ENCODE measurements at places on chromosomes 1 and 21.

GRCh38 chr1:4755864-4756504 is 101.6 kb downstream of the AJAP1 start:
- no peak for DNase-seq

DNA sequence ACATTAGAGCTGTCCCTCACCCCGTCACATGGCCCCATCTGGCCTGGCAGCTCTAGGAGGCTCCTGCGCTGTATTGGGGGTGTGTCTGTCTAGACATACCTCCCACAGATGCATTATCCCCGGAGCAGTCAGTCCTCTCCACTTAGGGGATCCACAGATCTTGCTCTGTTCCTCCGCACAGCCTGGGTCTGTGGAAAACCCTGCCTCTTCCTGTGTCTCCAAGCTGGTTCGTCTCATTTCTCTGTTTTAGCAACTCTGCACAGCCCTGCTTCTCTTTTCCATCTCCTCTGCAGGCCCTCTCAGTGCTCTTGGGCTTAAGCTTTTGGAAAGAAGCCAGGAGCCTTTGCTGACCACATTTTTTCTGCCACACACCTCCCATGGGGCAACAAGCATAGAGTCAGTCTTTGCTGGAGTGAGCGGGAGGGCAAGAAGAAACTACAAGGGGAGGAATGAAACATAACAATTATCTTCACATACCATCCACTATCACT is 241.5 kb downstream of the FOXD2 start:
- DNase-seq: no peak

DNA sequence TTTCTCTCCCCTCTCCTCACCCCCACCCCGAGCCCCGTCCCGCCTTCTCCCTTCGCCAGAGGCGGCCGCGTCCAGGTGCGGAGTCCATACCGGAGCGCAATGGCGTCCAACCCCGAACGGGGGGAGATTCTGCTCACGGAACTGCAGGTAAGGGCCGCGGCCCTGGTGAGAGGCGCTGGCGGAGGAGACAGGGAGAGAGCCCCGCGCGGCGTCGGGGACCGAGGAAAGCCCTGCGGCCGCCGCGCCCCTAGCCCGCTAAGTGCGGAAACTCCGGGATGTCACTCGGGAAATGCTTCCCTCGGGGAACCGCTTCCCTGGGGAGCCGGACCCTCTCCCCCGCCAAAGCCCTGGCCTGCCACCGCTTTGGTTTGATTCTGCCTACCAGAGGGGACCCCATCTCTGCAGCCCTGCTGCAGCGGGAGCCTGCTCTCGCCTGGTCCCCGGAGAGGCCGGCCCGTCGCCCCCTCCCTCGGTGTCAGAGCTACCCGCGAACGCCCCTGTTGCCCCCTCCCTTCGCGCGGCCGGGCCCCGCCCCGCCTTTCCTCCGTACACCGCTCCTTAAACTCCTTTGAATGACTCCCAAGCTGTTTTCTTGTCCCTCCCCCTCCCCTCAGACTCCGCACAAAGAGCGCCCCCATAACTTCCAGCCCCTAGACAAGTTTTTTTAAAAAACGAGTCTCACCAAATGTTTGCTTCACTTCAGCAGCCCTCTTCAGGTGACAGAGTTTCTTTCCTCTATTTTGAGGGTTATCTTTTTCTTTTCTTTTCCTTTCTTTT is 597 bp downstream of the PKN2 start:
- peak; percentile 69 for DNase-seq

DNA sequence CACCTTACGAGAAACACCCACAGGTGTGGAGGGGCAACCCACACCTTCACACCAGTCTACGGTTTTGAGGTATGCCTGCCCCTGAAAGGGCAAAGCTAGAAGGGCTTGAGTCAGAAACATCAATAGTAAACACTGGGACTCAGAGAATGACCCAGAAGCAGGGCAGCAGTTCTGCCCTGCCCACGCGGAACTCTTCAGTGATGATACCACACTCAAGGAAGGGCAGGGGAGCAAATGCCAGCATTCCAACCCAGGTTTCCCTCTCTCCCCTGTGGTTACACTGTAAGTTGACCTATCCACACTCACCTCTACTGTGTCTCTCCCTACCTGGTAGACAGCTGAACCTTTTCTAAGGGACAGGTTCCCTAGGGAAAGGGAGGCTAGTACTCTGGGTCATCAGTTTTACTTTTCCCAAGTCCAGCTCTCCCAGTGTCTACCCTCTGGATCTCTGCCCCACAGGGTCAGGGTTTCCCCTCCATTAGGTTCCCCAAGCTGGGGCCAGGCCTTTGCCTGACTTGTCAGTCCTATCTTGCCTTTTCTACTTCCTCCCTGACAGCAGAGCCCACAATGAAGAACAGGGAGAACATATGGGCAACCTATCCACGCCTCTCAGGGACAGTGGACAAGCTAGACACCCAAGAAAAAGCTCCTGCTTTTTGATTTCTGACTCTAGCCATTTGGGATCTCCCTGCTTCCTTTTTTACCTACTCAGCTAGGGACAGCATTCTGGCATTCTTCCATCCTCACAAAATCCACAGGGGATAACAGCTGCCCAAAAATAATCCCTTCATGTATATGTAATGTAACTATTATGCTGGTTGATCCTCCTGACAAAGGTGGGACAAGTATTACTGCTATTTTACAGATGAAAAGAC is 3.0 kb downstream of the F11R start:
- DNase-seq: no peak

DNA sequence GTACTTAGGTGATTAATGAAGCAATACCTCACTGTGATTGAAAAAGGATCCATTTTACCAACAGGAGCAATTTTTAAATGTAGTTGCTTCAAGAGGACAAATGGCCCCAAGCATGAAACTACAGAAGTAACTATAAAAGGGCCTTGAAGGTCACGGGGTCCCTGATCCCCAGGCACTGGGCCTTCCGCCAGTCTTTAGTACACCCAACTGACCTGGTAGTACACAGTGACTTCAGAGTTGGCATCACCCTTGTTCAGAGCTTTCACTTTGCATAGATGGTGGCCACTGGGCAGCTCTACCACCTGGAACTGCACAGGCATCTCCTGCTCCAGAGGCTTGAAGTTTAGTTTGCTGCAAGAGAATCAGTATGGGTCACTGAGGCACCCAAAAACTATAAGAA is 84.3 kb downstream of the NRDC start:
- DNase-seq: no peak

GRCh38 chr1:4628992-4629391 is 25.4 kb upstream of the AJAP1 start:
- DNase-seq: no peak

- DNase-seq: peak; percentile 64
Observed at GRCh38 chr1:172727956-172728603, 69.2 kb downstream of the FASLG start.

DNA sequence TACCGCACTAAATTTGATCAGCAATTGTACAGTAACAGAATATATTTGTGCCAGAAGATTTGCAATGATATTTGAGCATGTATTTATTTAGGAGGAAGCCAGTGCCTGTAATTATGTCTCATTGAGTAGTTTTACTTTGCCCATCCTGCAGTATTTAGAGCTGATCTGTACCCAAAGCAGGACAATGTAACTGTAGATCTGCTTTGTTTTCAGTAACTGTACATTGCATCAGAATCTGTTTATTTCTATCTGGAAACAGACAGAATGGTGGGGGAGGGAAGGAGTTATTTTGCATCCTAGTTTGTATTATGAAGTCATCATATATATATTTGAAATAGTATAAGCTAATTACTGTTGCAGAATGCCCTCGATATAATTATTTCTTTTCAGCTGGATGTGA is 36.2 kb upstream of the LRRC8C start:
- DNase-seq: no peak

DNA sequence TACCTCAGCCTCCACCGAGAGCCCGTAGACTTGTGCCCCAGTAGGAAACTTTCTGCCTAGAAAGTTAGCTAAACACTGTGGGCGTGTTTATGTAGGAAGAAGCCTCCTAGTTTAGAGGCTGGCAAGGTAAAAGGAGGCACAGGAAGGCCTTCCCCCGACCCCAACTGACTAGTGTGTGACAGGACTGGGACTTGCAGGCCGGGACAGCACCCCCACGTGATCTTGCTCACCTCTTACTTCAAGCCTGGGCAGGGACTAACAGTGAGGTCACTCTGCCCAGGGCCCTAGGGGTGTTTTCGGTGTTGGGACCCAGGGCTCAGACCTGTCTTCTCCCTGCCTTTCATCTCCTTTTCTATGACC is 392 bp upstream of the TAGLN2 start:
- DNase-seq: no peak

GRCh38 chr1:1622010-1622787 is 6.9 kb downstream of the MIB2 start:
- no peak for DNase-seq

DNA sequence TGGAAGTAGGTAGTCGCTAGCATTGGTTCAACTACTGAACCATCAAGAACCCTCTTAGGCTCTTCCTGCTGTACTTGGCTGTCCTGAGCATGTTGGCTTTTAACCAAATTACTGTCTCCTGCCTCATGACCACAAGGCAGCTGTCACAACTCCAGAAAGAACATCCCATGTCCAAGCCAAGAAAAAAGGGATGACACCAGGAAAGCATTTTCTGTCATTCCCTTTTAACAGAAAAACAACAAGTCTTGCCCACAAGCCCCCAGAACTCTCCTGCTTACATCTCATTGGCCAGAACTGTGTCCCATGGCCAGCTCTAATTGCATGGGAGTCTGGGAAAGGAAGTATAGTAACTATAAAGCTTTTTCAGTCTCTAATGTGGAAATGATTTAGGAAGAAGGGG is 2.4 kb upstream of the RNU5D-1 start:
- no peak for DNase-seq

GRCh38 chr1:70719154-70719553 is 308.1 kb downstream of the CTH start:
- DNase-seq: no peak

DNA sequence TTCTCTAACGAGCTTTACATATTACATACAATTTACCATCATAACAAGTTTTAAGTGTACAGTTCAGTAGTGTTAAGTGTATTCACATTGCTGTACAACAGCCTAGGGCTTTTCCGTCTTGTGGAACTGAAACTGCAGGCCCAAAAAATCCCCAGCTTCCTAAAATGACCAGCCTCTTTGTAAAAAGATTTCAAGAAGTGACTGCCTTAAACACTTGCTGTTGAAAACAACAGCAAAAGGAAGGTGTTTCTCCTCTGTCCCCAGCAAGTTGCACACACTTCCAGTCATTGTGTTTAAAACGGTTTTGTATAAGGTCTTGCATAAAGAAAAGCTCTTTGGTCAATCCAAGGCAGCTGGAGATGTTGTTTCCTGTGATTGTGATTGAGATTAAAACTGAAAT is 16.0 kb upstream of the GBP1 start:
- DNase-seq: no peak

DNA sequence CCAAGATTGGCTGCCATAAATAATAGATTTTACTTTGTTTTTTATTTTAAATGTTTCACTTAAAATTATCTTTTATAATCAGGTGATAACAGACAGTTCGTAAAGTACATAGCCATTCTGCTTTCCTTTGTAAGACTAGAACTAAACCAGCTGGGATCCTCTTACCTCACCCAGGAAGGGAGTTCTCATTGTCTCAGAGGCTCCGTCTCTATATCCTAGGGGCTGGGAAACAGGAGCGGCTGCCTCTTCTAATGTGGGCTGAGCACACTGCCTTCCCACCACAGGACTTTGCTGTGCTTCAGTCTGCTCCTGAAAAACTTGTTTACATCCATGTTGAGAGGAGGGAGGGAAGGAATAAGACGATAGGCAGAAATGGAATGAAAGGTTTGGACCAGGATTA is 45.6 kb upstream of the PGD start:
- no peak for DNase-seq

GRCh38 chr1:153548722-153549688 is at the start of gene S100A3:
Gene S100A3, minus strand, starts transcription at chr1:153549258. Its CDS starts 773 bp downstream, at chr1:153548485.
- DNase-seq: no peak

- no peak for DNase-seq
Observed at GRCh38 chr1:21961337-21961736, 15.5 kb upstream of the CELA3B start.

- no peak for DNase-seq
Observed at GRCh38 chr21:17697473-17697872, 84.8 kb upstream of the BTG3 start.

- peak; percentile 73 for DNase-seq
Observed at GRCh38 chr21:41068967-41069642, 98.9 kb upstream of the BACE2 start.

GRCh38 chr1:101310506-101310905 is 73.7 kb downstream of the S1PR1 start:
- DNase-seq: no peak

DNA sequence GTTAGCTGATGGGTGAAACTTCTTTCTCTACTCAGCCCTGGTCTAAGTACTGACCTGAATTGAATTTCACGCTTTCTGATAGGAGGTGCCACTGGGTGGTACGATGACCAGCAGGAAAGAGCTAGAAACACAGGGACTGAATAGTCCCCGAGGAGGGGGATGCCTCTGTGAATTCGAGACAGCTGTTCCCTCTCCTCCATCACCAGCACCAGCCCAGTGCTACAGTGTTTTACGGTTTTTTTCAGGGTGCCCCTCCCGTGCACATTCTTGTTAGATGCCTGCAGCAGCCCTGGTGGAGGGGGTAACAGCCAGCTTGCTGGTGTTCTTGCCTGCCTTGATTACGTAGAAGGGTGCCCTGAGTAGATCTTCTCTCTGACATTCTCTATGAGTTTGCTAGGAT is 7.1 kb downstream of the HUNK start:
- DNase-seq: no peak

DNA sequence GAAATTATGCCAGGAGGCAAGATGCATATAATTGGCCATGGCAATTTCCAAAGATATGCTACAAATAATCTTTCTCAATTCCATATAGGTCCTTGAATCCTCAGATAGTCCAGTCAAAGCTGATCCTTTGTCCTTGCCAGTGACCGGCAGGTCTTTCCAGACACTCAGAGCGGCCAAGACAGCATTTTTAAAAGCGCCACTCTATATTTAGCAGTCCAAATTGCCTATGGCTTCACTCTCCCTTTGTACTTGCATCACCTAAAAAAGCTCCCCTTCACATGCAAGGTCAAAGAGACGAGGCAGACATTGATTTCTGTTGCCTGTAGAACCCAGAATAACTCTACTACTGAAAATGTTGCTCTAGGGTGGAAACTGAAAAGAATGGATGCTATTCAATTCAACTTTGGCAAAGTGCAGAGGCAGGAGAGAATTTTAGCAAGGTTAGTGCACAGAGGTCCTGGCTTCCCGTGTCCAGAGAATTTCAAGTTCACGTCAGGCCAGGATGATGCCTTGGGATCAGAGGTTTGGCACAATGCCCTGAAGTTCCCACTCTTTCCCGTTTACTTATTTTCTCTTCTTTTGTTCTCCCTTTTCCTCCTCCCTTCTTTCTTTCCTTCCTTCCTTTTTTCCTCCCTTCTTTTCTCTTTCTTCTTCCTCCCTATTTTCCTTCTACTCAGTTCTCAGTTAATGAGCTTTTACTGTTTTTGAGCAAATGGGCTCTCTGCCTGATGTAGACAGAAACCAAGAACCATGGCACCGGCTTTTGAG is 108.5 kb downstream of the KCNK1 start:
- no peak for DNase-seq

All from stimulated activated naive CD8-positive, alpha-beta T cell treated with anti-CD3 and anti-CD28 coated beads, Interleukin-15, amount 100 ng/mL, for 72 hours (primary cell).